NCI-H226 (cell line): ENCODE measurements at places on chromosomes 7 and 10.

- DNase-seq: no peak
Measured at GRCh38 chr10:82536668-82537067, 661.7 kb downstream of the NRG3 start.

DNA sequence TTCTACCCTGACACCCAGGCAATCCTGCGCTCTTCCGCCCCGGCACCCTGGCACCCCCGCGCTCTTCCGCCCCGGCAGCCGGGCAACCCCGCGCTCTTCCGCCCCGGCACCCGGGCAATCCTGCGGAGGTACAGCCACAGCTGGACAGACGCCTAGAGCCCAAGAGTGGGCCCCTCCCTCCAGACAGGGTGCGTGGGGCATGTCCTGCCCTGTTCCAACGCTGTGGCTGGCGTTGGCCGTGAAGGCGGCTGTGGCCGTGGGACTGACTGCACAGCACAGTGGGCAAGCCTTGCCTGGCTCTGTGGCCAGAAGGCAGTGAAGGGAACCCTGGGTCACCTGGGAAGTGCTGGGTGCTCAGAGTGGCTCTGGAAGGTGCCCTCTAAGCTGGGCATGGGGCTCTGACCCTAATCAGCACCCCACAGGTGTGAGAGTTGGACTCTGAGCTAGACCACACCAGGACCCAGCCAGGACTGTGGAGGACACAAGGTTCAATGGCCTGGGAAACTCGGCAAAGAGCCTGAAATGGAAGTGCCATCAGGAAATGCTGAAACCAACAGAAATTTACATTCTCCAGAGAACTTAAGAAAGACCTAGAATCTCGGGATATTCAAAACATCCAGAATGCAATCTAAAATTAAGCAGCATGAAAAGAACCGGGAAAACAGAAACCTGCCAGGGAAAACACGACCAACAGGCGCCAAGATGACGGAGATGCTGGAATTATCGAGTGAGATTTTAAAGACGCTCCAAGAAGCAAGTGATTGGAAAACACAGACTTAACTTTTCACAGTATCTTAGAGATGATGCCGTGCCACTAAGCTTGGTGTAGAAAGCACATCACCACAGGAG is 253.6 kb downstream of the ELFN1 start:
- no peak for DNase-seq

DNA sequence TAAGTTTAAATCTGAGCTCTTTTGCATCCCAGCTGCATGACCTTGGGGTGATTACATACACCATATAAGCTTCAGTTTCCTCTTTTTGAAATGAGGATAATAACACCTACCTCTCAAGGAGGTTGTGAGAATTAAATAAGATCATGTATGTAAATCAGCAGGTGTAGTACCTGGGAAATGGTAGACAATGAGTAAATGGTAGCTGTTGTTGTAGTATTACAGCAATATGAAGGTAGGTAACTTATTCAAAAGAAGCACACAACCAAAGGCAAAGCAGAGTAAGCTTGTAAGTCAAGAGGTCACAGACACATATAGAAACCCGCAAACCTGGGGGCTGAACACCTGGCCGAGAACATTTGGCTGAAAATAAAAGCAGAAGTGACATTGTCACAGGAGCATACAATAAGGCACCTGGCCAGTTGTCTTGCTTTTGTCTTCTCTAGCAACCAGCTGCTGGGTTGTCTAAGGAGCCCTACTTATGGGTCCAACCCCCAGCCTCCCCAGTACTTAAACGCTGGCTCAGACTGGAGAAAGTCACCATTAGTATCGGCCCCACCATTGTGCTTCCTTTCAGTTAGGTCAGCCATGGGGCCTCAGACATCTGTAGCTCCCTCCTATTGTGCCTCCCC is 203.6 kb upstream of the MKLN1 start:
- no peak for DNase-seq

DNA sequence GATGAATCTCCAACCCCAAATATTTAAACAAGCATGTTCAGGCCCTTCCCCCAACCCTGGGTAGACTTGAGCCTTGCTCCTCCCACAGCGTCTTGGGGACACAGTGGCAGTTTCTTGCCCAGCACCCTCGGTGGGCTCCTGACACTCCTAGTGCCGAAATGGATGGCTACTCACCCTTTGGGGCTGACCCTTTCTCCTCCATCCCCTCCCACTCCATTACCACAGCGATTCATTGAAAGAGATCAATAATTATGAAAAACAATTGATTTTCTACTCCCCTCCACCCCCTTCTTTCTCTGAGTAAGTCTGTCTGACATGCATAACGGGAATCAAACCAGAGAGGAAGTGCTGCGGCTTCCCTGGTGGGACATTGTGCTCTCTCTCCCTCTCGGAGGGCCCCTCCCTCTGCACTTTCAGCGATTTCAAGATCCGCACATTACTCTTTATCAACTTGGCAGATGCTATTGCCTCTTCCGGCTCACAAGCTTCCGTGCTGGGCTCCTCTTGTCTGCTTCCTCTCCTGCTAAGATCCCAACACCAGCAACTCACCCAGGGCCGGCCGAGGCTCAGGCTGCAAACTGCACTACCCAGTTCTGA is 79.0 kb upstream of the PLXNA4 start:
- no peak for DNase-seq

GRCh38 chr7:98613601-98614425 is 3.3 kb upstream of the NPTX2 start:
- DNase-seq: no peak

GRCh38 chr10:5953676-5954075 is 23.7 kb downstream of the IL15RA start:
- no peak for DNase-seq

DNA sequence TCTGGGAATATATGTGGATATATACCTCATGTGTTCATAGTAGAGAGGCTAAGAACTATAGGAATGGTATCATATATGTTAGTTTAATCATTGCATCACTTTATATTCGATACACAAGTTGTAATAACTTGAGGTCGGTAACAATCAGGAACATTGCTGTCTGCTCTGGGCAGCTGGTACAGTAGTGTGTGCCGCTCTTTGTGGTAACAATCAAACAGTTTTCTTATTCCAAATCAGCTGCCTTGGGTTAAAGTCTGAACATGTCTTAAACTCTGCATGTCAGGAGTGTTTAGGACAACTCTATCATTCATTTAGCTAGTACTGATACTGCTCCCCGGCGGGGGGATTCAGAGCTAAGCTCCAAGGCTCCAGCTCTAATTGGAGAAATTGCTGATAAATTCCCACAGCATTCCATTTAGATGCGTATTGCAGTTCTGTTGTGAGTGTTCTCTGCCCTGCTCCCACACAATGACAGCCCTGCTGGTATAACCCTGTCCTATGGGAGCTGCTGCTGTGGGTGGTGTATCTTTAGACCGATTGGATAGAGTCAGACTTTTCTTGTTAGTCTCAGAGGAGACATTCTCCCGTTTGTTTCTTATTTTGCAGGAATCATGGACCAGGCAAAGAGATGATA is 707.5 kb upstream of the FZD8 start:
- peak; percentile 63 for DNase-seq

- DNase-seq: no peak
Measured at GRCh38 chr10:35613107-35613440, 7.9 kb downstream of the GJD4 start.

DNA sequence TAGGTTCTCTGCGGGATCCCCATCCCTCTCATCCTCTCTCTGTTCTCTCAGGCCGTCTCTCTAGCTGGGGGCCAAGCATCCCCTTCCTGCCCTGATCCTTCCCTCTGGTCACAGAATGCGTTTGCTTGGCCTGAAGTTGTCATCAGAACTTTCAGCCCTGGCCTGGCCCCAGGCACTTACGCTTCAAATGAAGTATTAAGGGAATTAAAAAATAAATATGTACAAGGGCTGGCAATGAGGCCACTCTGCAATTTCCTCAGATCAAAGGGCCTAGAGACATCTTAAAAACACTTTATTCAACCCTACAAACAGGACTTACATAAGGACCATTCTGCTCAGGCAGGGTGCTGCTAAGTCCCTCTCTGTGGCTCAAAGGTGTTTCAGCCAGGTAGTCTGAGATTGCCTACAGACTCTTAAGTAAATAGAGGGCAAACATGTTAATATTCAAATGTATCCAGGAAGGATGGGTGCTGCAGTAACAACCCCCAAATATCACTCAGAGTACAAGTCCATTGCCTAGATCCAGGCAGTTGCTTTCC is 16.0 kb downstream of the SFTPD start:
- no peak for DNase-seq

- no peak for DNase-seq
Measured at GRCh38 chr10:73366381-73367298, 8.0 kb upstream of the CFAP70 start.

DNA sequence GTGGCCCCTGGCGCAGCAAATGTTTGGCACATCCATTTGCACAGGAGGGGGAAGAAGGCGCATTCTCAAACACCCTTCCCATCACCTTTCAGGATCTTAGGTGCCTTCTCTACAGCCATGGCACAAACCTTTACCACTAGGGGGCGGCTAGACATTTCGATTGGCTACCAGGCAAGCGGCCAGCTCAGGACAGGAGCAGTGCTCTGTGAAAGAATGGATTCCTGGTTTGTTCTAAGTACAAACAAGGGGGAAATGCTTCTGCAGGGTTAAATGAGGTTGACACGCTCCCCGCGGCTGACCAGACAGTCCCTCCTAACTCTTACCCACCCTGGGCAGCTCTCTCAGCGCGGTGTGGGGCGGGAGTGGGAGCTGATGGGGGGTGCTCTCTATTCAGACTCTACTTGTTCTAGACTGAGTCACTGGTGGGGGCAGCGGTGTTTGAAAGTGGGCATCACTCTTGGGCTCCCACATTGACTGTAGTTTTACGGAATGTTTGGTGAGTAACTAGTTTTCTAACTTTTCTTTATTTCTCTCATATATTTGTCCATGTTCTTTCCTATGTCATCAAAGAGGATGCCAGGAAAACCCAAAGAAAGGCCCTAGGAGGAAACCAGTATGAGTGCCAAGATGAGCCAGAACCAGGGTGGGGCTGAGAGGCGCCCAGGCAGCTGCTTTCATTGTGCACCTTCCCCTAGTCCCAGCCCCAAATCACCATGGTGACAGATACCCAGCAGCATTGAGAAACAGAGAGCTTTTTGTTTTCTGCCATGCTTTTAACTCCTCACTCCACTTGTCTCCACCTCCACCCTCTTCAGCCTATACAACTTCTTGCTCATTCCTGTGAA is 61.4 kb upstream of the GPR158 start:
- peak; percentile 49 for DNase-seq

GRCh38 chr10:110739811-110740271 is 95.7 kb downstream of the RBM20 start:
- no peak for DNase-seq

DNA sequence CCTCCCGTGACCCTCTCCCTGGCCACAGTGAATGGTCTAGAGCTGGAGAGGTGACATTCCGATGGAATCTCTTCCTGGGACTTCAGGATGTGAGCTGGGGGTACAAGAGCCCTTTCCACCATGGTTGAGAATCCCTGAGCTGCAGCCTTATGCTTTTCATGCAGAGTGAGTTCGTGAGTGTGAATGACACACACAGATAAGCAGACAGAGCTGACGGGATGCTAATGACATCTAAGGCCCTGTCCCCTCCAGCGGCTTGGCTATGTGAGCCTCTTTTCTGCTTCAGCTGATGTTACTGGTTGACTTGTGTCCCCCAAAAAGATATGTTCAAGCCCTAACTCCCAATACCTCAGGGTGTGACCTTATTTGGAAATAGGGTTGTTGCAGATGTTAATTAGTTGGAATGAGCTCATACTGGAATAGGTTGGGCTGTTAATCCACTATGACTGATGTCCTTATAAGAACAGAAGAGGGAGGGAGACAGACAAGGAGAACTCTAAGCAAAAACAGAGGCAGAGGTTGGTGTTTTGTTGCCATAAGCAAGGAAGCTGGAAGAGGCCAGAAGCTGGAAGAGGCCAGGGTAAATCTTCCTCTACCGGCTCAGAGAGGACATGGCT is 111.1 kb upstream of the AFAP1L2 start:
- no peak for DNase-seq

DNA sequence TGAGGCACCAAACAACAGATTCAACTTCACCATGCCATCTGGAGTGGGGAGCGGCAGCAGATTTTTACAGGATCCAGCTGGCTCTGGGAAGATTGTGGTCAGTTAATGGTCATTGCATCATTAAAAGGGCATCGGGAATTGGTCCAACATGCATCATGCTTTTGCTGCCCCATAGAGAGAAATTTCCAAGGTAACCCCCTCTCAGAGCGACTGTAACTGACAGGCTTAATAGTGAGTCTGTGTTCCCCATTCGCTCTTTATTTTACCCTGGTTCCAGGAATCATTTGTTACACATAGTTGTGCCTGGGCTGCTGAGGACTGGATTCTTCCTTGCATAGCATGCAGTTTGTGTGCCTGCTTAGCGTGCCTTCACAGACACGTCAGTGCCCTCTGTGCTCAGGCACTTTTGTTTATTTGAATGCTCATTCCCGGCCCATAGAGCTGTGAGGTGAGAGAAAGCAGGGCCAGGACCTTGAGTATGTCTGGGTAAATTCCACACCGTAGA is 49.9 kb downstream of the CDHR3 start:
- peak; percentile 34 for DNase-seq
